IPS DF 19.7 (cell line): ENCODE measurements at places on chromosomes 11 and 22.

DNA sequence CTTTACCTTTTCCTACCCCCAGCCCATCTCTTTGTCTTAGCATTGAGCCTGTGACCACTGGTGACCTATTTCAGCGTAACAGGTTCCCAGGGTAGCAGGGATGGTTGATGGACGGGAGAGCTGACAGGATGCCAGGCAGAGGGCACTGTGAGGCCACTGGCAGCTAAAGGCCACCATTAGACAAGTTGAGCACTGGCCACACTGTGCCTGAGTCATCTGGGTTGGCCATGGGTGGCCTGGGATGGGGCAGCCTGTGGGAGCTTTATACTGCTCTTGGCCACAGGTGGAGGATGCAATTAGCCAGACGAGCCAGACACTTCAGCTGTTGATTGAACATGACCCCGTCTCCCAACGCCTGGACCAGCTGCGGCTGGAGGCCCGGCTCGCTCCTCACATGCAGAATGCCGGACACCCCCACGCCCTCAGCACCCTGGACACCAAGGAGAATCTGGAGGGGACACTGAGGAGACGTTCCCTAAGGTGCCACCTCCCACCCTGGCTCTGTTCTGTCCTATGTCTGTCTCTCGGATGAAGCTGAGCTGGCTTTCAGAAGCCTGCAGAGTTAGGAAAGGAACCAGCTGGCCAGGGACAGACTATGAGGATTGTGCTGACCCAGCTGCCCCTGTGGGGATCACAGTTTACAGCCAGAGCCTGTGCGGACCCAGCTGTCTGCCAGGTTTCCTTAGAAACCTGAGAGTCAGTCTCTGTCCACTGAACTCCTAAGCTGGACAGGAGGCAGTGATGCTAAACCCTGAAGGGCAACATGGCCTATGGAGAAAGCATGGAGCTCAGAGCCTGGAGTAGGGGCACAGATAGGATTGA is 29.8 kb downstream of the PIK3IP1 start:
- no peak for DNase-seq

- no peak for DNase-seq
Measured at GRCh38 chr11:15673408-15673831, 558.7 kb downstream of the INSC start.

- no peak for DNase-seq
Measured at GRCh38 chr11:46480909-46481308, 89.3 kb upstream of the CHRM4 start.

GRCh38 chr22:27461470-27461869 is 340.1 kb downstream of the MN1 start:
- DNase-seq = peak; percentile 82

DNA sequence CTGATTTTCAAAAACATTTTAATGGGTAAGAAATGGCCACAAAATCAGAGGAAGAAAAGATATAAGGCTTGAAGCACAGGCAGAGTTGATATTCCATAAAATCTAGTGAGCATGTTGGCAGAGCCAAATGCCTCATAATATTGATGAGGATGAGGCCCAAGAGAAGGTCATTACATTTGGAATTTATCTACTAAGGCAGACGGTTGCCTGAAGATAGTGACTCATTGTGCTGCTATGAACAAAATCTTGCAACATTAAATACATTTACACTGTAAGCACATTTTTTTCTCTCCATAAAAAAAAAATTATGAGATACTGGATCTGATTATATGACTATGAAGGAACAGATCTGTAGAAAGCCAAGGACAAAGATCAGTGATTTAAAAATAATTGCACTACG is 881.4 kb upstream of the CHORDC1 start:
- no peak for DNase-seq

DNA sequence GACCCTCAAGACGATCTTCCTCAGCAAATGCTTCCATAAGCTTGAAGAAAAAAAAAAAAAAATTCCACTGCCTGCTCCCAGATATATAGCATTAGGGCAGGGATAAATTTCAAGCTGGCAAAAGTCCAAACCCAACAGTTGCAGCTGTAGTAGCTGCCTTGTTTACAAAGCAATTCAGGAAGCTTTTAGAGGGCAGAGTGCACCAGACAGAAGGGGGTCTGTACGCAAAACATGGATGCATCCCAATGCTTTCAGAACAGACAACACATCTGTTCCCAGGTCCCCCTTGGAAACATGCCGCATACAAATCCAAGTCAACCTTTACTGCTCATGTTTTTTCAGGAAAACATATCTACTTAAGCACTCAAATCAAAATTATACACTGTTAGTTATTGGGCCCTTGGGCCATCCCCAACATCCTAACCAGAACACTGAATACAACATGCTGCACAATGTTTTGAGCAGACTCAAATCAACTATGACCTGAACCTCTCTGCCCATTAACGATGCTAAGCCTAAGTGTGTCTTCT is 94.5 kb downstream of the CADM1 start:
- DNase-seq = no peak

GRCh38 chr11:38824573-38824972 is 2226.5 kb upstream of the RAG2 start:
- DNase-seq = no peak

DNA sequence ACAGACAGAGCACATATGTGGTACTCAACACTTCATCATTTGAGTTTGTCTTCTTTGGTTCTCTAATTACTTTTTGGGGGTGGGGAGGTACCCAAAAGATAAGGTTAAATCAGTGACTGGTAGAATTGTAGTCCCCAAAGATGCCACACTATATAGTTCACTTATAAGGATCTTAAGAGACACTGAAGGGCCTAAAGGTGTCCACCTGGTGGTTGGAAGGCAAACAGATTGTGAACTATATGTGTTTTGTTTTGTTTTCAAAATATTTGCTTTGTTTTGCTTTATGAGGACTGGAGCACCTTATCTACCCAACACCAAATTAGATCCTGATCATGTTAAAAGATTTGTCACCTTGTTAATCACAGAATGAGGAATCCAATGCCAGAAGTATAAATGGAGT is 136.1 kb downstream of the DCDC1 start:
- DNase-seq = no peak

GRCh38 chr11:5937868-5938602 is 4.0 kb upstream of the OR56A3 start:
- no peak for DNase-seq

DNA sequence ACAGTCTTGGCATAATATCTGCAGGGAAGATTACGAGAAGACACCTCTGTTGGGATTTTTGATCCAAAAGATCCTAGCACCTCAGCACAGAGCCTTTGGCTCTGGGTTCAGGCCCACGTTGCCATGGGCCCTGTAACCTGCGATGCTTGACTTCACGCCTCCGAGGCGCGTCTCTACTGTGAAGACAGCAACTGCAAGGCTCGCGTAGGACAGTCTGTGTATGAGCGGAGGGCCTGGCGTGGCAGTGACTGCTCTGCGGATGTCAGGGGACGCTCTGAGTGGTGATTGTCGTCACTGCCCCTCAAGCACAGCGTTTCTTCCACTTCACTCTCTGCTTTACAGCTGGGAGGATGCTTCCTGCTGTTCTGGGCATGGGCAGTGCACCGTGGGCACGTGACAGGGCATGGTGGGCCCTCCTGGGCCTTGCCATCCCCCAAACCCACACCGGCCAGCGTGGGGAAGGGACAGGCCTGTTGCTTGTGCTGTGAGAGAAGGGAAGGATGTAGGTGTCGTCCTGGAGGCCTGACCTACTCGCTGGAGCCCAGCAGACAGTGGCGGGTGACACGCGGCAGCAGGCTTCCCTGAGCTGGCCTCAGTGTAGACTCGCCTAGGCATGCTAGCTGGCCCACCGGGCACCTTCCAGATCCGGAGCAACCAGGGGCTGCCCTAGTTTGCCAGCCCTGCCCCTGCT is 26.5 kb downstream of the GLB1L2 start:
- no peak for DNase-seq
